ENCODE measurements at places on chromosomes 6 and 20.

GRCh38 chr20:4682682-4683081, 39.0 kb upstream of the PRND start:
- DNase-seq, result no peak

GRCh38 chr6:129842881-129843409, 18.2 kb downstream of the TMEM244 start:
- DNase-seq, result no peak

GRCh38 chr6:89208551-89208950, 8.6 kb downstream of the GABRR1 start:
- DNase-seq, result no peak

GRCh38 chr6:57089265-57089664, 723 bp upstream of the ZNF451 start:
- no peak for DNase-seq

DNA sequence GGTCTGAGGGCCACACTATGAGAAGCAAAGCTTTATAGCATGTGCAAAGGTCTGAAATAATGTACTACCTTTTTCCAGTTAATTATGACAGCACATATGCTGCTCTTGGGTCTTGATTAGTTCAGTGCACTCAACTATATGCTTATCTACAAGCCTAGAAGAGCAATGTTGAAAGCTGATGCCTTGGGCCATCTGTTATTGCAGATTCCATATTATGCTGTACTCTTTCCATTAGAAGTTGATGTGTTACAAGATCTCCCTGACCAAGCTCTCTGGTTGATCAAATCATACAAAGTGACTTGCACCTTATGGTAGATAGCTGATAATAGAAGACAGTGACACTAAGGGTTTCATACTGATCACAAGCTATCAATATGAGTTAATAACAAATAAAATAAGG, 327.3 kb downstream of the FRK start:
- DNase-seq, result no peak

GRCh38 chr20:60869625-60870024, 382.4 kb upstream of the CDH4 start:
- no peak for DNase-seq

DNA sequence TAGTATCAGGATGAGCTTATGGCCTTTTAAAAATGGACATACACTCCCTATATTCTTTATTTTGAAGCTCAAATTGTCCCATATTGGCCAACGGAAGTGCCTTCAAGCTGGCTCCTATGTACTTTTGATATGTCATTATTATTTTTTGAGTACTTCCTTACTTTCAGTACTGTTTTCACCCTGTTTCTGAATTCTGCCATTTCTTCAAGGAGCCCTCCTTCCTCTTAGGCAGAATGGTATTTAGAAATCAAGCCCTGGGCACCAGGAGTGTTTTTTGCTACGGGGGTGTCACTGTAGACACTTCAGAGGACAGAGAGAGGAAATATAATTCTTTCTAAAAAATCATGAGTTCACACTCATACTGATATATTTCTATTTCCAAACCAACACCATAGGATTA, 5.5 kb upstream of the MYLK4 start:
- DNase-seq, result no peak

- no peak for DNase-seq
These were observed 184.2 kb downstream of the COL9A1 start for GRCh38 chr6:70118670-70119069.

DNA sequence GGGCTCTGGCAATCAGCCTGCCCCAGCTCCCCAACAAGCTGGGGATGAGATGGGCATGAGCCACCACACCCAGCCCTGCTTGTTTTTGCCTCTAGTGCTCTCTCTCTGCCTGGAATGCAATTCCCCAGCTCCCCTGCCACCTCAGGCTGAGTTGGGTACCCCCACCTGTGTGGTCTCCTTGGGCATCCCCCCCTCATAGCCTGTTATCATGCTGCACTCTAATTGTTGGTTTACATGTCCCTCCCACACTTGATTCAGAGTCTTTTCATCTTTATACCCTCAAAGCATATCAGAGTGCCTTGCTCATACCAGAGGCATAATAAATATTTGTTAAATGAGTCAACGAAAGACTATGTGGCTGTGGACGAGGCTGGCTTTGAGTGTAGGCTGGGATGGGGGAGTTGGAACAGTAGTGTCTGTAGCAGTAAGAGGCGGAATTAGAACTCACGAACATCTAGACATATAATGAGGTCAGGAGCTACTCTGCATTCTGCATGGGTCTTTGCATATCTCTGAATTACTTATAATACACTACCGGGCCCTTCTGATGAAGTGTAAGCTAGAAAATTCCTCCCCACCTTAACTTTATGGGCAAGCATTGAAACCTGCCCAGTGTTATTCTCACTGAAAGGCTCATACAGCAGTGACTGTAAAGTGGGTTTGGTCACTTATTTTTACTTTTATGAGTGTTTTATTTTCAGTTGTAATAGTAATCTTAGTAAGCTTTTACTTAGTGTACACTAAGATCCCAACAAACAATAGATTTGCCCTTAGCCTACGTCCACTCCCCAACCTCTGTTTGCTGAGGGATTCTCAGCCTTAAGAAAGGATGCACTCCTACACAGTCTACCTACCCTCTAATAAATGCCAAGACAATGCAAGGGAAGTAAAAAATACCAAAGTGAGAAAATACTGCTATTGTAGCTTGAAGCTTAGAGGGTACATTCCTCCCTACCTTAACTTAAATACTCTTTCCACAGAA, 58.7 kb downstream of the EDN1 start:
- DNase-seq, result no peak

DNA sequence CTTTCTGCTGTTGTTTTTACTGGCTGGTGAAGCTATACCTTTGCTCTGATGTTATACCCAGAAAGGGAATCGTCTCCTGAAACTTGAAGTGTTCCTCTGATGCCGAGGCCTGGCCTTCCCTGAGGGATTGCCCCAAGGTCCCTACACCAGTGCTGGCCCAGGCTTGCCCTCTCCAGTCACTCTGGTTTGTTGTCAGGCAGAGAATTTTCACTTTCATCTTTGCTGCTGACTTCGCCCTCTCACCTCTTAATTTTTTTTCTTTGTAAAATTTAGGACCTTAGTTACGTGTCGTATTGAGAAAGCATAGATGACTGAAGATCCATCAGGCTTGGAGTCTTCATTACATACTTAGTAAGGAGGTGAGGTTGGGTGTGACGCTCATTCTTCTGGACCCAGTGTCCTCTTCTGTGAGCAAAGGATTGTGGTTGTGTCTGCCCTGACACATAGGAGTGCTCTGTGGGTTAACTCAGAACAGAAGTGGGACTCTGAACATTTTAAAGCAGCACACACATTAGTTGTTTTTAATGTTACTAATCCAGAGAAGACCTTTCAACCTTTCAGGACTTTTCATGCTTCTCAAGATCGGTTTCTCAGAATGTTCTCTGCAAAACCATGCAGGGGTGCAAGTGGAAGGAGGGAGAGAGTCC, 45.4 kb downstream of the TULP4 start:
- DNase-seq, result no peak

DNA sequence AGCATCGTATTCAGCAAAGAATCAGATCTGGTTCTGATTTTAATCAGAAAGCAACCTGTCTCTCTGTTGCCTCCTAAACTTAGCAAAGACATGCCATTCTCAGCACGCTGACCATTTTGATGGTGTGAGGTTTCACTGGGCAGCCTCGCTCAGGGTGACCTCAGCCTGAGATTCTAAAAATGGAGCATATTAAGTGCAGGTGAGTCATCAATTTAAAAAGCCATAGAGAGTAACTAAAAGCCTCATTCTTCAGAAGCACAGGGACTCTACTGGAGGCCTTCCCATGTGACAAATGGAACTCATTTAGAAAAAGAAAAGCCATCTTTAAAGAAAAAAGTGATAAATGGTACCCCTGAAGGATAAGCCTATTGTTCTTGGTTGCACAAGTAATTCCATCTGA, 91.3 kb downstream of the FILIP1 start:
- no peak for DNase-seq

DNA sequence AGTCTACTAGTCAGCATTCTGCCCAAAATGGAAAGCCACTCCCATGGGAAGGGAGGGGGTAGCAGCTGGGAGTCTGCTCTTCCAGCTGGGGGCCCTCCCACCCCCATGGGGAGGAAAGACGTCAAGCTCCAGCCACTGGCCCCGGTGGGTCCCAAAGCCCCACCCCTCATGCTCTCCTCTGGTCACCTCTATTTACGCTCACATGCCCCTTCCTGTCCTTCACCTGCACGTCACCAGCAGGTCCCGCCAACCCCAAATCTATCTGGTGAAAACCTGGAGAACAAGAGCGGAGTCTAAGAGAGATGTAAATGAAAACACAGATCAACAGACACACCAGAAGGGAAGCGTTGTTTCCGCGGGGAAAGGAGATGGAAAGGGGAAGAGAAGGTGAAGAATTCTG, 30.0 kb upstream of the ZBP1 start:
- no peak for DNase-seq

DNA sequence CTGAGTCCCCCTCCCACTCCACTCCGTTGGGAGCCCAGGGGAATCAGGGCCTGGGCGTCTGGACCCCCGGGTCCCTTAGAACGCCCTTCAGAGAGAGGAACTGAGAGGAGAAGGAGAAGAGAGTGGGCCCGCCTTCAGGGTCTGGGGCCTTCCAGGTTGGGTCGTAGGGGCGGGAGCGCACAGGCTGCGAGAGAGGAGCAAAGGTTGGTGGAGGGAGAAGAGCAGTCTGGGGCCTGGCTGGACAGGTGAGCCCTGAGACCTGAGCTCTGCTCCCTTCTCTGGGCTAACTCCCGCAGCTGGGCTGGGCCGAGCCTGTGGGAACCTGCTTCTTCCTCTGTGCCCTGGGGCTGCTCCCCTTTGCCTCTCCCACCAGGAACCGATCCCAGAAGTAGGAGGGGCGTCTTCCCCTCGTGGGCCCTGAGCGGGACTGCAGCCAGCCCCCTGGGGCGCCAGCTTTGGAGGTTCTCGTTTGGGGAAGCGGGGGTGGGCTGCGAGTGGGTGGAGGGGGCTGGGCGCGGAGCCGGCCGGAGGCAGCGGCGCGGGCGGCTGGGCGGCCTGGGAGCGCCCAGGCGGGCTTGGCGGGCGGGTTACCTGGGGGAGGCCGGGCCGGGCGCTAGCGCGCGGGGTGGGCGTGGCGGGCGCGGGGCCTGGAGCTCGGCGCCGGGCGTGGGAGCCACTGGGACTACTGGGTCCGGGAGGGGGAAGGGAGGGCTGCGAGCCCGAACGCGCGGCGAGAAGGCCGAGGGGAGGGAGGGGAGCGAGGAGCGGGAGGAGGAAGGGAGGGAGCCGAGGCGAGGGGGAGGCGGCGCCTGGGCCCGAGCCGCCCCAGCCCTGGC, at the start of gene DDR1:
TSS of gene DDR1 (plus strand) at position 835 of the 836 bp plus-strand sequence. CDS start 4,211 bp downstream, outside the sequence.
- DNase-seq, result peak; percentile 26

GRCh38 chr6:157982563-157983405, 1.1 kb downstream of the SYNJ2 start:
- DNase-seq, result no peak

- no peak for DNase-seq
These were observed 181.0 kb upstream of the RSPO3 start for GRCh38 chr6:126937426-126937825.

- peak; percentile 24 for DNase-seq
These were observed 55.0 kb downstream of the TRIM38 start for GRCh38 chr6:26017632-26017966.

DNA sequence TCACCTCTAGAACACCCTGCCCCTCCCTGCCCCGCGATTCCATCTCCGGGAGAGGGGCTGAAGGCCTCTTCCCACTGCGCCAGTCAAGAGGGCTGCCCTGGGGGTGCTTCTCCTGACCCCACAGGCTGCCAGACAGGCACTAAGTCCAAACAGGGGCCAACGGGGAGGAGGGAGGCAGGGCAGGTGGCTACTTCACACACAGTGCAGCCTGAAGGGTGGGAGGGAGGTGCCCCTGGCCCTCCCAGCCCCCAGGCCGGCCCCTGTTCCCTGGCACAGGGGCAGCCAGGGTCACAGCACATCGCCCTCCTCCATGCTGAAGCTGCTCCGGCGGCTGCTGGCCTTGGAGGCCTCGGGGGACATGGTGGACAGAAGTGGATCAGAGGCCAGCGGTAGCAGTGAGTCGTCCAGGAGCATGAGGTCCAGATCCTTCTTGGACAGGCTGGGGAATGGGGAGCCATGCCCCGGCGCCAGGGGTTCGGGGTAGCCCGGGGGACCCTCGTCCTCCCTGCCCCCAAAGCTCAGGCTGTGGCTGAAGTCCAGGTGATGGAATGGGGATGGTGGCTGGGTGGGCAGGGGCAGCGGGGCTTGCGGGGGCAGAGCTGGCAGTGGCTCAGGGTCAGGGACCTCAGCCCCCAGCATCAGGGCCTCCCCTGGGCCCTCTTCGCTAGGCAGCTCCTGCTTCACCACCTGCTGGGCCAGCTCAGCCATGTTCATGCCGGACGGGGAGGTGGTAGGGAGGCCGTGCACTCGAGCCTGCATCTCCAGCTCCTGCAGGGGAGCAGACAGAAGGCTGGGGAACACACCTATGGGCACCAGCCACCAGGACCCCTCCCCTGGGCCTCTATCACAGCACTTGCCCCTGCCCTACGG, 46.3 kb downstream of the MDFI start:
- DNase-seq, result no peak

- DNase-seq, result no peak
These were observed 770.3 kb upstream of the SLC35B3 start for GRCh38 chr6:9205645-9206044.

DNA sequence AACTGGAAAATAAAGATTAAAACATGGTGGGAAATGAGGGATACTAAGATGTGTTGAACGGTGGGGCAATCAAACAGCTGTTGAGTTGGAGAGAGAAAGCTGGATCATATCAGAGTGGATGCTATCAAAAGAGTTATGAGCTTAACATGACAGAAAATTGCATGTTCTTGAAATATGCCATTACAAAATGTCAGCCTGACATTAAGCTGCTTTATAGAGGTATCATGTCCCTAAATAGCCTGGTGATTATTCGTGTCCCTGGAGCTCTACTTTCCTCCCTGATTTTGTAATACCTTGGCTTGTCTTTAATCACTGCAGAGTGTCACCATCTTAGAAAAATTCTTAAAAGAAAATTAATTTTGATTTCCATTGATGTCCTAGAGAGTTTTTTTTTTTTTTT, 223.1 kb downstream of the PHF3 start:
- DNase-seq, result no peak

DNA sequence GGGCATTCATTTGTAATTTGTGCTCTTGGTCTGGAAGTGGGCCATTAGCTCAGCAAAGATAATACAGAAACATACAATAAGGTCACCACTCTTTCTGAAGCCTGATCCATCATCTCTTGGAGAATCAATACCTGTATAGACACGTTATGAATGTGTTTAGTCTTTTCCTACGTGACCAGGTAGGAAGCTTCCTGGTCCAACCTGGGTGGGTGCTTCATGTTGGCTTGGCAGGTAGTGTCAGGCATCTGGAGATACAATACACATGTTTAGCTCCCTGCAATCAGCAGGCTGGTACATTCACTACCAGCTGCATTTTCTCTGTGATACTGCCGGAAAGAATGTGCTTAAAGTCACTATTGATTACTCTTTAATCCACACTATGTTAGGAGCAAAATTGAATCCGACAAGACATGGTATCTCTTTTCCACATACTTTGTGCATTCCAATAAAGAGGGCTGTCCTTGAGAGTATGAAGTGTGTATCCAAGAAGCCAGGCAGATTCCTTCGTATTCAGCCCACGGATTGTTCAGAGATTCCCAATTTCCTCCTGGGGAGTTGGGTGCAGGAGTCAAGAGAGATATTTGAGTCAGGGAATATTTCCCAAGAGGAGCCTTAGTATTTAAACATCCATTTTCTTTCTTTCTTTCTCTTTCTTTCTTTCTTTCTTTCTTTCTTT, 49.9 kb upstream of the RANBP9 start:
- DNase-seq, result no peak

- DNase-seq, result no peak
These were observed 53.5 kb downstream of the EBF4 start for GRCh38 chr20:2745936-2746635.
